ENCODE measurements at places on chromosomes 13 and 19.

GRCh38 chr13:27559719-27560118 lies 60.6 kb downstream of the LNX2 start:
- DNase-seq: no peak

GRCh38 chr13:106354961-106355360 lies 180.5 kb downstream of the EFNB2 start:
- DNase-seq: no peak

GRCh38 chr19:1265615-1266128 lies 3.5 kb upstream of the CIRBP start:
- DNase-seq: peak; percentile 55

DNA sequence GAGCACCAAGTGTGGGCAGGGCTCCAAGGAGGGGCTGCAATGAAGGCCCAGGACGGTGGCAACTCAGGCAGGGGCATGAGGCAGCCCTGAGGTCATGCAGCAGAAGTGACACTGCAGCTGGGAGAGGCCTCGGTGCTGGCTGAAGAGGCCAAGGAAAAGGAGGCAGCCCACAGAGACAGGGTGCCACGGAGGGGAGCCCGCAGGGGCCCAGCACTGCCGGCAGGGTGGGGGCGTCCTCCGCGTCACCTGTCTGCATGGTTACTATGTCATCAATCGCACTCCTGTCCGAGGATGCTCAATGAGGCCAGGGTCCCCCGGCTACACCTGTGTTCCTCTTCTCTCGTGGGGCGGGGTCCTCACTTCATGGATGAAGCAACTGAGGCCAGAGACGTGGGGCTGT lies 123.1 kb downstream of the TUBA3C start:
- no peak for DNase-seq

GRCh38 chr13:57992416-57992815 lies 360.9 kb downstream of the PCDH17 start:
- DNase-seq: no peak

GRCh38 chr19:18340990-18341868 lies 831 bp downstream of the PGPEP1 start:
- DNase-seq: peak; percentile 34

DNA sequence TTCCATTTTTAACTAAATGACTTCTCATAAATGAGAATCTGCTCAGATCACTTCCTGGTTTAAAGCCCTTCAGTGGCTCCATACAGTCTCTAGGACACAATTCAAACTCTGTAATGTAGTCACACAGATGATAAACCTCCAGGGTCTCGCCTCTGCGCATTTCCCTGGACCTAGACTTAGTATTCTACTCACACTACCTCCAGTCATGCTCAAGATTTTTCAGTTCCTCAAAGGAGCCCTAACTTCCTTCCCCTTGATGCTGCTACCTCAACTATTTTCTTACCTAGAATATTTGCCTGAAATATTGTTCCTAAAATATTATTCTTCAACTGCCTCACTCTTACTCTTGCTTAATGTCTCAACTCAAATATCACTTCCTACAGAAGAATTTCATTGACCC lies 86.7 kb upstream of the TPP2 start:
- no peak for DNase-seq

DNA sequence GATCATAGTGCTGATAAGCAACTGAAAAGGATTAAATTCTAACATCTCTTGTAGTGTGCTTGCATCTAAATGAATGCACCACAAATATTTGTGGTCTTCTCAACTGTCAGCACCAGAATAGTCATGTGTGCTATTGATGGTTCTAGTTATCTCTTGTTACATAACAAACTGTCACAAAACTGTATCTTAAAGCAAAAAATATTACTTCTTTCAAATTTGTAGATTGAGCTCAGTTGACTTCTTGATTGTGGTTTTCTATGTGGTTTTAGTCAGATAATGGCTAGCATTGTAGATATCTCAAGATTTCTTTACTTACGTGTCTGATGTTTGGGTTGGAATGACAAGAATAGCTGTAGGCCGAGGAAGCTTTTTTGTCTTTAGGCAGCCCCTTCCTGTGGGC lies 431.3 kb downstream of the SLITRK6 start:
- no peak for DNase-seq

GRCh38 chr13:79973533-79973963 lies 367.4 kb downstream of the SPRY2 start:
- DNase-seq: no peak

DNA sequence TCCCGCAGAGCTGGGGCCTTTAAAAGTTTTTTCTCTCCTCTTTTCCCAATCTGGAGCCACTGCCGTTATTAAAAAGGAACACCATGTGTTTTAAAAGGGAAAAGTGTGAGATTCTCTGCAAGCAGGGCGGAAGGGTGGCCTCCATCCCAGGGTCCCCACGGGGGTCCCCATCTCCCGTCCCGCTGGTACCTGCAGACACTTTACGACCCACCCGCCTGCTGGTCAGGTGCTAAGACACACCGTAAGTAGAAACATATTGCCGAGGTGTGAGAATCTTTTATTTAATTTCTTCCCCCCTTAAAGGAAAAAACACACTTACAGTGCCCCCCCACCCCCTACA lies 1.8 kb downstream of the CRLF1 start:
- no peak for DNase-seq

DNA sequence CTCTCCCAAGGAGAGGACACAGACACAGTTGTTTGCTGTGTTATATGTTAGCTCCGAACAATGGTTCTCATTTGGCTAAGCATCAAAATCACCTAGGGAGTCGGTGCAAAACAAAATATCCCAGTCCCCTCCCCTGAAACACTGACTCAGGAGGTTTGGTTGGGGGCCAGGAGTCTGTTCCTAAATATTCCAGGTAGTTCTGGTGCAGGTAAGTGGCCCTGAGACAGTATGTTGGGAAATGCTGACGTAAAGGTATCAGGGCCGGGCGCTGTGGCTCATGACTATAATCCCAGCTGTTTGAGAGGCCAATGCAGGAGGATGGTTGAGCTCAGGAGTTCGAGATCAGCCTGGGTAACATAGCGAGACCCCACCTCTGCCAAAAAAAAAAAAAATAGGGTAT lies 2.3 kb upstream of the MAP2K7 start:
- DNase-seq: no peak

- no peak for DNase-seq
Measured at GRCh38 chr13:72716776-72717175, 10.7 kb downstream of the MZT1 start.

GRCh38 chr19:7340959-7341837 lies 7.5 kb upstream of the ARHGEF18 start:
- peak; percentile 81 for DNase-seq

GRCh38 chr19:45753548-45753947 lies 15.5 kb downstream of the SIX5 start:
- no peak for DNase-seq

GRCh38 chr13:51858433-51859247 lies 3.1 kb upstream of the CCDC70 start:
- no peak for DNase-seq

DNA sequence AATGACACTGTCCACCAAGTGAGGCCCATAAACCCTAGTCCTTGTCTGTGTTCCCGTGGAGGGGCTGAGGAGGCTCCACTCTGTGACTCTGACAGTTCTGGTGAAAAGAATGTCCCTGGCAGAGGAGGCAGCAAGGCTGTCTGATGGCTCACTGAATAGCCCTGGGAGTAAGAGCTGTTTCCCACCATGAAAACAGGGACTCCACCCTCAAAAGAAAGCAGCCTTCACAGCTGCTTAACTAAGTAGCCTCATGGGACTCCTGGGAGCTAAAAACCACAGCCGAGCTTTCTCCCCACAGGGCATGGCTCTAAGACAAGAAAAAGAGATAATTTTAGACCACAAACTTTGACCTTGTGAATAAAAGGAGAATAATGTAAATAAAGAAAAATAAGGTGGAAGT lies 135.1 kb upstream of the FRY start:
- DNase-seq: no peak

DNA sequence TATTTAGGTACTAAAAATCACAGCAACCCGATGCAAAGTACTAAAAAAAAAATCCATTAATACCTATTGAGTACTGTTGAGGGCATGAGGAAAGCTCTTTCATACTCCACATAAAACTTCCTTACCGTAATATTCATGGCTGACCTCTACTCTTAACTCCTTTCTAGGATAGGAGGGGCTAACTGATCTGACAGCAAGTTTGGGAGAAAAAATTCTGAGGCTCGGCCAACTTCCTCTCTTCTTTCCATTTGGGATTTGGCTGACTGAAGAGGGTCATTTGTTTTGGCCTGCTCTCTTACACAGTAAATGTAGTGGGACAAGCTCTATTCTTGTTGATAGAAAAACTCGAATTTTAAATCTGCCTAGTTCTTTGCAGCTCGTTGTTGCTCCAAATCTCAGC lies 9.4 kb upstream of the USPL1 start:
- DNase-seq: no peak

DNA sequence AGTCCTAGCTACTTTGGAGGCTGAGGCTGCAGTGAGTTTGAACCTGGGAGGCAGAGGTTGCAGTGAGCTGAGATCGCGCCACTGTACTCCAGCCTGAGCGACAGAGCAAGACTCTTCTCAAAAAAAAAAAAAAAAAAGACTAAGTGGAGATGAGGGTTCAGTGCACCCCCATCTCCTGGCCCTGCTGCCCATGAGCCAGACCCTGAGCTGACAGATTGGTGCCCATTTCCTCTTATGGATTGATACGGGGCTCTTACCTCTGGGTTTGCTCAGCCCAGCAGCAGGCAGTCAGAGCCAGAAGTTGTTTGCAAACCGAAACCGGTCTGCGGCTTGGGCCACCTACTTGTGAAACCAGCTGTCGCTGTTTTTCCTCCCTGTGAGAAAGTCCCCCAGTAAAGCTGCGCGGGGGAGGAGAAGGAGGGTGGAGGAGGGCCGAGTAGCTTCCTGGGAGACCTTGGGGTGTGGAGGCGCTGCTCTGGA lies 36.9 kb downstream of the ARRDC2 start:
- DNase-seq: peak; percentile 88

DNA sequence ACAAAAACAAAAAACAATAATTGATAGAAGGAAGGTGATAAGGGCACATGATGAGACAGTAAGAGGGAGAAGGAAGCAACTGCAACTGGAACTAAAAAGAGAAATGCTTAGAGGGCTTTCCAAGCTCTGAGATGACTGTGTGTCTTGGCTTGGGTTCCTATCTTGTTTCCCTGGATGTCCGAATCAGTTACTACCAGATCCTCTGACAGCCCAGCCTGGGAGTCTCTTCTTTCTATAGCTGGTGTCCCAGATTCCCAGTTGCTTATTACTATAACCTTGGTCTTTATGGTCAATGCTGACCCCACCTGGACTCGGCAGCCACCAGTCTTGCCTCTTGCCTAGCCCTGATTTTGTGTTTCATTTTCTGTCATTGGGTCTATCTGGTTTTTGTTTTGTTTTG lies 116.4 kb downstream of the RFC3 start:
- no peak for DNase-seq

- DNase-seq: peak; percentile 62
Measured at GRCh38 chr19:2618611-2619010, 83.9 kb downstream of the GNG7 start.

GRCh38 chr19:48398375-48399235 lies 5.1 kb downstream of the GRIN2D start:
- DNase-seq: peak; percentile 18

DNA sequence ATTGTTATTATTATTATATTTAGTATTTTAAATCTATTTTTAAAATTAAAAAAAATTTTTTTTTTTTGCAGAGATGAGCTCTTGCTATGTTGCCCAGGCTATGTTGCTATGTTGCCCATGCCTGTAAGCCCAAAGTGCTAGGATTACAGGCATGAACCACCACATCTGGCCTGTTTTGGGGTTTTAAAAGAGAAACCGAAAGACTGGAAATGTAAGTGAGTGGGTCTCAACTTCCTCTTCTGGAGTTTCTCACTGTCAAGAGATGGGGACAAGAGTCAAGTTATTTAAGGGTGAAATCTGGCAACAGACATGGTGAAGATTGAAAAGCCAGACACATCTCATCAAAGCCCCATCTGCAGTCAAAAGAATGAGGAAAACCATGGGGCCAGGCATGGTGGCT lies 4.2 kb upstream of the OR7G3 start:
- no peak for DNase-seq

DNA sequence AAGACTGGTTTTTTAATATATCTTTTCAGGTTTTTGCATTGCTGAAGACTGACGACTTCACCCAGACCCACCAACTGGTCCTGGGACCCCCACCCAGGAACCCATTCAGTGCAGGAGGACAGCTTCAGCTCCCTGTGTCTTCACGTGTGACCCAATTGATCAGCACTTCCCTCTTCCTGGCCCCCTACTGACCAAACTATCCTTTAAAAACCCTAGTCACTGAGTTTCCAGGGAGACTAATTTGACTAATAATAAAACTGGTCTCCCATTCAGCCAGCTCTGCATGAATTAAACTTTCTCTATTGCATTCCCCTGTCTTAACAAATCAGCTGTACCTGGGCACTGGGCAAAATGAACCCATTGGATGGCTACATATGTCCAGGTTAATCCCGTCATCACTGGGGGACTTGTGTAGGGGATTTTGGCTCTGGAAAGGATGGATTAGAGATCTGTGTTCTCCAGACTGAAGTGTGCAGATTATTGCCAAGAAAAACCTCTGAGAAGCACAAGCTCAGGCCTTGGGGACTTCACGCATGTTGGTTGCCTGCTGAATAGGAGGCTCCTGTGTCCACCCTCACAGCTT lies 16.3 kb upstream of the PARP4 start:
- DNase-seq: no peak

GRCh38 chr13:50650592-50651504 lies 192.6 kb downstream of the DLEU7 start:
- no peak for DNase-seq

DNA sequence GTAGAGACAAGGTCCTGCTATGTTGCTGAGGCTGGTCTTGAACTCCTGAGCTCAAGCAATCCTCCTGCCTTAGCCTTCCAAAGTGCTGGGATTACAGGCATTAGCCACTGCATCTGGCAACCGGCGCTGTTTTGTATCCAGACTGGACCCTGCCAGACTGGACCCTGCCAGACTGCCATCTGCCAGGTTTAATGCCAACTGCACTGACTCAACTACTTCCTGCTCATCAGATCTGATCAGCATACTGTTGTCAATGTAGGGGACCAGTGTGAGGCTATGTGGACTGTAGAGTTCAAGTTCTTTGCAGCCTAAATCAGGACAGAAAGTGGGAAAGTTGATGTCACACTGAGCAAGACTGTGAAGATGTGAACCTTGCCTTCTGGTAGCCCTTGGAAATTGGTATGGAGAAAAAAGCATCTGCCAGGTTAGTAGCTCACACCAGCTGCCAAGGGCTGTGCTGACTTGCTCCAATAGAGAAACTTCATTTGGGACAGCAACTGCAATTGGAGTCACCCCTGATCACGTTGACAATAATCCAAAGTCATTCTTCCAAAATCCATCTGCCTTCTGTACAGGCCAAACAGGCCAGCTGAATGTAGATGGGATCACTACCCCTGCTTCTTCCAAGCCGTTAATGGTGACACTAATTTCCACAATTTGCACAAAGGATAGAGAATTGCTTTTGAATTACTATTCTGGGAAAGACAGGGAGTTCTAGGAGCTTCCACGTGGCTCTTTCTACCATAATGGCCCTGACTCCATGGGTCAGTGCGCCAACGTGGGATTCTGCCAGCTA lies 36.8 kb upstream of the ATP1A3 start:
- DNase-seq: no peak
